CD4-positive, alpha-beta T cell (primary cell): ENCODE measurements at places on chromosomes 7 and 10.

DNA sequence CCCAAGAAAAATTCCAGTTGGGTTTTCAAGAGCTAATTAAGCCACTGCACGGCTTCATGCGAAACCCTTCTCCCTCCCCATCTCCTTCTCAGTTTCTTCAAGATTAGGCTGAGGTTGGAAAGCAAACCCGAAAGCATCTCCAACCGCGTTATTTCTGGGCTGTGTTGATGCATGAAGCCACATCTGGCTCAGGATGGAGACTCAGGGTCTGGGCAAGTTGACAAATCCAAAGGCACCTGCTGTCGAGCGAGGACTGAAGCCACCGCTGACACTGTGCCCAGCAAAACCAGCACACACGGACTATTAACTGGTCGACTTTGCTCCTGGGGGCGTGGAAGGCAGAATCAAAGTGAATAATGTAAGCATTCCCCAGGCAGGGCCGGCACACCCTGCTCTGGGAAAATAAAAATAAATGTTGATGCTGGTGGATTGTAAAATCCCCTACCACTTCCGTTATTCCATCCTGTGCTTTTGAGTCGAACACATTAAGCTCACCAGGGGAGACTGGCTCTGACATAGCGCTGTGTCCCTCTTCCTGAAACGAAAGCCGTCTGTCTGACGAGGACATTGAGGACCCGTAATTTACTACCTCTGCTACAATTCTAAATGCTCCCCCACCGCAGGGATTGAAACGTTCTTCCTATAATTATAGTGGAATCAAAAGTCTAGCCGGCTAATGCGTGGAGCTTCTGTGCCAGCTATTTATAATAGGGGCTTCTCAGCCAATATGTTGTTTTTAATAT is 269.8 kb downstream of the ADARB2 start:
- no peak for DNase-seq

DNA sequence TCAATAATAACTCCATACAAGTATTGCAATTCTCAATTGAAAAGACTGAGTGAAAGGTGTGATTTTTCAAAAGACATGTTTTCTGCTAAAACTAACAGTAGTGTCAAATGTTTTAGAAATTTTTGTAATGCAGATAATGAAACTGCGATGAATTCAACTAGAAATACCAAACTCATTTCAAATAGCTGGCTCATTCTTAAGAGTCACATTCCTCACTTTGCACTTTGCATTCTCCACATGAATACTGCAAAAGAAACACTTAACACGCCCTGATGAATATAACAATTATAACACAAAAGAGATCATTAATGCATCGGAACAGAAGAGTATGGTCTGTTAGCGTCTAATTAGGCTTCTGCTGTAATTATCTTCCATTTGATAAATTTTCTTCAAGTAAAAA is 15.5 kb upstream of the TSPAN12 start:
- DNase-seq, result no peak

DNA sequence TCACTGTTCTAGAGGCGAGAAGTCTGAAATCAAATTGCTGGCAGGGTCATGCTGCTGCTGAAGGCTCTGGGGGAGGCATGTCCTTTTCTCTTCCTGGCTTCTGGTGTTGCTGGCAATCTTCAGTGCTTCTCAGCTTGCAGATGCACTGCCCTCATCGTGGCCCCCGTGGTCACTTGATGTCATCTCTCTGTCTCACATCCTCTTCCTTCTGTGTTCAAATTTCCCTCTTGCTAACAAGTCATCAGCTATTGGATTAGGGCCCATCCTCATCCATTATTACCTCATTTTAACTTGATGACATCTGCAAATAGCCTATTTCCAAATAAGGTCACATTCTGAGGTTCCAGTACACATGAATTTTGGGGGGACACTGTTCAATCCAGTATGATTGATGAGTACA is 36.6 kb upstream of the SRGN start:
- DNase-seq, result no peak

- DNase-seq, result no peak
Observed at GRCh38 chr10:90204956-90205314, 503.5 kb downstream of the KIF20B start.

DNA sequence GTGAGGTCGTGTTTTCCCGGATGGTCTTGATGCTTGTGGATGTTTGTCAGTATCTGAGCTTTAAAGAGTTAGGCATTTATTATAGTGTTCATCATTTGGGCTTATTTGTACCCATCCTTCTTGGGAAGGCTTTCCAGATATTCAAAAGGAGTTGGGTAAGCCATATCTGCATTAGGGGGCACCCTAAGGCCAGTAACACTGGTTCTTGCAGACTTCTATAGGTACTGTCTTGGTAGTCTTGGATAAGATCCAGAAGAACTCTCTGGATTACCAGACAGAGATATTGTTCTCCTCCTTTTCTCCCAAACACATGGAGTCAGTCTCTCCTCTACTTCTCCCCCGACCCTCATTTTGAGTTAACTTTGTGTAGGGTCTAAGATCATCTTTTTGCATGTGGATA is 92.8 kb downstream of the SDK1 start:
- no peak for DNase-seq

DNA sequence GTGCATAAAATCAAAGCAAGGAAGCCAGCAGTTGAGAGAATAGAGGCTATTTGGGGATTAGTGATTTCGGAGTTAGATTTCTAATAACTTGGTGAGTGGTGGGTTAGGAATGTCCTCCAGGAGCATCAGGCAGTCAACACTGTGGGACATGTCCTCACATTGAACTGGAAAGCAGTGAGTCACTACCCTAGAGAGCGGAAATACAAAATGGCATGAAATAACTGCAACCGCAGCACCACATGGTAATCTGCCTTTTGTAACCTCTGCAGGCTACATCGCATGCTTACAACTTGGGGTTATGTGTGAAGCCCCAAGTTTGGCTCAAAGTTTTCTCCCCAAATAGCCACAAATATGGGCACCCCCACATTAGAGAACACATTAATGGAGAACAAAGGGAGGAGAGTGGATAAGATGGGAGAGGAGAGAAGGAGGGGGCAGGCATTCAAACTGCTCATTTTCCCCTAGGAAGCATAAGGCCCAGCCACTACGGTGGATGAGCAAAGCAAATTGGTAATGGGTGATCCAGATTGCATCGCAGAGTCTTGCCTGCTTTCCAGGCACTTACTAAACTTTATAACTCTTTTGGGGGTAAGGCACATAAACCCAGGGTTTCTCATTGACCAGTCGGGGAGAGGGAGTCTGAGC is 22.0 kb upstream of the SLF2 start:
- DNase-seq, result no peak

DNA sequence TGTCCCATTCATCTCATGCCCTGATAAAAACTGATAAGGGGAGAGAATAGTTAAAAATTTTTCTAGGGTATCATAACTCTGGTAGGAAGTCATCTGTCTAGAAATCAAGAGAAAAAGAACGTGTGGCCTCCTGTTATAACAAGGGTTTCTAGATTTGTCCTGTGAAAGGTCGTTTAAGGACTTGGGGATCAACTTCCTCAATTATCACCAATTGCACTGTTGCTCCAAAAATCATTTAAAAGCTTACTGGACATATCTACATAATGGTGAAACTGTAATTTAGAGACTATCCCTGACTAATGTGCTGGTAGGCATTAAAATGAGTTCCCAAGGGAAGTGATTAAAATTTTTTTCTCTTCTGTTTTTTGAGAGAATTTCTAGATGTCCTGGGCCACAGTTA is 58.2 kb downstream of the GPR141 start:
- no peak for DNase-seq

DNA sequence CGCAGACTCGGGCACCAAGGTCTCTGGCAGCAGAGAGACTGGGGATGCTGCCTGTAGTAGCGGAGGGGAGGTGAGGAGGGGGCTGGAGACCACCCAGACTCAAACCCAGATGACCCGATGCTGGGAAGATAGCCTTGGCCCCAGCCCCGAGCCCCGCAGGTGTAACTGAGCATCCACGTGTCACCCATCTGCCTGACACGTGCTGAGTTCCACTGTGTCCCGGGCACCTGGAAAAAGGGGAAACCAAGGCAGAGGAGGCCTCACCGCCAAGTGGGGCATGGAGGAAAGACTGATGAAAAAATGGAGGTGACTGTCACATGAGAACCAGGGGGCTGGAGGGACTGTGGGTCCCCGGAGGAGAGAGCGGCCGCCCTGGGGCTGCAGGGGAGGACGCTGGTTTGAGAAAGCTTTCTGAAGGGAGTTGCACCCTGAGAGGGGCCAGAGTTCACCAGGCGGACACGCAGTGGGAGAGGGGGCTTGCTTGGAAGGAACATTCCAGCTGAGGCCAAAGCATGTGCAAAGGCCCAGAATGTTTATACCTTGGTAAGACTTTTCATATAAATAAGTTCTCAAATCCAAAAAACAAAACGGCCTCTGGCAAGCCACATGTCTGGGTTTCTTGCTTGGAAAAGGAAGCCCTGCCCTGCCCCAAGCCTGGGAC is 27.4 kb upstream of the ELN start:
- DNase-seq, result no peak

- DNase-seq, result no peak
Observed at GRCh38 chr7:5429857-5430611, 6.4 kb upstream of the TNRC18 start.

GRCh38 chr7:139673762-139674161 is 104.0 kb downstream of the HIPK2 start:
- no peak for DNase-seq

GRCh38 chr7:151399906-151400305 is 9.9 kb downstream of the WDR86 start:
- no peak for DNase-seq

GRCh38 chr10:119001717-119002500 is 27.6 kb upstream of the NANOS1 start:
- DNase-seq, result no peak

DNA sequence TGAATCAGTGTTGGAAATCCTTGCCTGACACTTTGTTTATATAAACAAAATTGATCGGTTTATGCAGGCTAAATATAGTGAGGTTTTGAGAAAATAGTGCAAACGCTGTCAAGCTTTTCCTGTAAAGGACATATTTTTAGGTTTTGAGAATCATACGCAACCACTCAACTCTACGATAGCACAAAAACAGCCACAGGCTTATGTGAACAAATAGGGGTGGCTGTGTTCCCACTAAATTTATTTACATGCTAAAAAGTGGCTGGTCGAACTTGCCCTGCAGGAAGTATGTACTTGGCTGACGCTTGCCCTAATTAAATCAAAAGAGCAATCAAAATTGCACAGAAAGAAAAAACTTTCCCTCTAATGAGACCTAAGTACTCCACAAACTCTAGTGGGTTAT is 234.7 kb upstream of the CACNA2D1 start:
- no peak for DNase-seq
